ENCODE measurements at places on chromosomes 7 and 10. TPM values are rescaled to one million over a fixed set of nuclear protein-coding genes. Genes with fewer than 3 reads are reported as not detected.

DNA sequence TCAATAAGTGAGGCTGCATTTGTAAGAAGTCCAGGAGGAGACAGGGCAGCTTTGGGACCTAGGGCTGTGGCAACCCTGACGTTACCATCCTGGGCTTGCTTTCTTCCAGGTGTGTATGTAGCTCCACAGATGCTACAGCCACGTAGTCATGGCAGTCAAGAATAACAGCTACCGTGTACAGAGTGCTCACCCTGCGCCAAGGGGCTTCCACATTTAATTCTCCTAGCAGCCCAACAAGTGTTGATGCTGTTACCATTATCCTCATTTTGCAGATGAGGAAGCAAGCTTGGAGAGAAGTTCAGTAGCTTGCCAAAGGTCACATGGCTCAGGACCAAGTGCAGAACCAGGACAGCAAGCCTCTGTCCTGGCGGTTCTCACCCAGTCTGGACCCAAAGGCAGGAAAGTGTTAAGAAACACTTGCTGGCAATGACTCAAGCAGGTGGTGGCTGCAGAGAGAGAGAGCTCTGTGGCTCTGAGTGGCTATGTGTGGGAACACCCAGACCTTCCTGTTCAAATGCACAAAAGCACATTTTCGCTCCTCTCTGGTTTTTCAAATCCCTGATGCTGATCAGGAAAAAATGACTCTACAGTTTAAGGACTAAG lies 89.8 kb downstream of the CREM start:
- H3K4me3 ChIP-seq, result no peak overlapping the region
- no peaks in the 10 kb centered on the region for H3K36me3 ChIP-seq
- no peak for DNase-seq
- H3K27me3 ChIP-seq, result no peaks in the 10 kb centered on the region
- no peak overlapping the region for H3K27ac ChIP-seq

PLEKHS1 gene
- total RNA-seq, result not detected

ABHD11 gene
- 19.7 TPM for total RNA-seq

THSD7A gene
- total RNA-seq, result 8.0 TPM

All from upper lobe of right lung (tissue), 1 donor.